ENCODE measurements at places on chromosomes 5 and 9.

- DNase-seq, result no peak
These were observed 2.3 kb downstream of the SUSD3 start for GRCh38 chr9:93060746-93061259.

- peak; percentile 96 for DNase-seq
These were observed 29.2 kb upstream of the TIFAB start for GRCh38 chr5:135481387-135481786.

DNA sequence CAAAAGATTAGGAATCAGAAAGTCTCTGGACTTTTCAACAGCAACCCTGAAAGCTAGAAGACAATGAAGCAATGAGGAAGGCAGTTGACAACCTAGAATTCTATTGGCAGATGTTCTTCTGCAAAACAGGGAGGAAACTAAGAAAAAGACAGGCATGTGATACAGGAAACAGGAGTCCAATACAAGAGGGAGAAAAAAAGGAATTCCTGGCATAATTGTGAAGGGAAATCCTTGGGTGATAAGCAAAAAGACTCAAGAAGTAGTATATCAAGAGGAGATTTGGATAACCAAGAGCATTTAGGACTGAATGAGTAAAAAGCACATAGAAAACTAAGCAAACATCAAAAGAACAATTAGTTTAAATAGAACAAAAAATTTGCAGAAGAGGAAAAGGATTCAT lies 58.6 kb downstream of the LPAR1 start:
- no peak for DNase-seq

GRCh38 chr5:151722546-151722945 lies 35.8 kb upstream of the SPARC start:
- DNase-seq, result no peak

- no peak for DNase-seq
These were observed 77.7 kb upstream of the GNA14 start for GRCh38 chr9:77725820-77726219.

GRCh38 chr5:67793418-67793817 lies 422.1 kb upstream of the PIK3R1 start:
- DNase-seq, result no peak

DNA sequence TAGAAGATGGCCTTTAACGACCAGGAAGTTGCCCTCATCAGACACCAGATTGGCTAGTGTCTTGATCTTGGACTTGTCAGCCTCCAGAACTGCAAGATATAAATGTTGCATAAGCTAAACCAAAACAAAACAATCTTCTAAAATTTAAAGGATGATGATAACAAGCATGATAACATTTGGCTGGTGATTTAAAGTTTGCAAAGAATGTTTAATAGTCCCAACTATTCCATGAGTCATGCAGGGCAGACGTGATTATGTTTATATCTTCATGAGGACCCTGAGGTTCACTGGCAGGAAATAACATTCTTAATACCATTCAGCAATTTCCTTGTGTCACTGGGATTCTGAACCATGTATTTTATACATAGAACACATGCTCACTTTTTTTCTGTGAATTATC lies 319.8 kb downstream of the HCN1 start:
- DNase-seq, result no peak

- DNase-seq, result no peak
These were observed 310.4 kb downstream of the SLF1 start for GRCh38 chr5:94928891-94929290.
